Stimulated activated CD8-positive, alpha-beta memory T cell treated with anti-CD3 and anti-CD28 coated beads, Interleukin-4, amount 100 ng/mL, for 1 hour (primary cell): ENCODE measurements at places on chromosomes 16 and 17.

- DNase-seq, result no peak
Measured at GRCh38 chr16:86660623-86661022, 82.3 kb downstream of the FOXL1 start.

DNA sequence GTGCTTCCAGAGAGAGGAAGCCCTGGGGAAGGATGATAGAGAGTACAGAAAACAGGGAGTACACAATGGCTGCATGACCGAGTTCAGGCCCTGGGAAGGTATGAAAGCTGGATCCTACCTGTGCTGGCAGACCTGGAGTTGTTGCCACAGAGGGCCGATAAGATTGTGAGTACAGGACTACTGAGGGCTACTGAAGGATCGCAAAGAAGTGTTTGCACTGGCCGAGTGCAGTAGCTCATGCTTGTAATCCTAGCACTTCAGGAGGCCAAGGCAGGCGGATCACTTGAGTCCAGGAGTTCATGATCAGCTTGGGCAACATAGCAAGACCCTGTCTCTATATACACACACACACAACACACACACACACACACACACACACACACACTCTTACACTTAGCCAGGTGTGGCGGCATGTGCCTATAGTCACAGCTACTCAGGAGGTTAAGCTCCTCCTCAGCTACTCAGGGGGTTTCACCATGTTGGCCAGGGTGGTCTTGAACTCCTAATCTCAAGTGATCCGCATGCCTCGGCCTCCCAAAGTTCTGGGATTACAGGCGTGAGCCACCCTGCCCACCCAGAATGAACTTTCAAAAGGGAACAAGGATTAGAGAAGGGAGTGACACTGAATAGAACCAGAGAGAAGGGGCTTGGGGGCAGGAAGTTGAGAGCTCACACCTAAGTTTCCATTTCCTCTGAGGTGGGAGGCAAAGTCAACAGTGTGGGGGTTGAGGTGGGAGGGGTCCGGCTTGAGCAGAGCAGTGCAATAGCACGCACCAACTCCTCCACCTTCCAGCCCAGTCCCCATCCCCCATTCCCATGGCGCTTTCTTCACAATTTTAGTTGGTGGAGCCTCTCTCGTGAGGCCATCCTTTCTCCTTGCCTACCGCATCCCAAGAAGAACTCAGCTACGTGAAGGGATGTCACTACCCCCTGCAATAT is 7.5 kb downstream of the SCIMP start:
- no peak for DNase-seq

GRCh38 chr17:10807704-10808128 is 3.8 kb upstream of the TMEM238L start:
- no peak for DNase-seq

GRCh38 chr16:75503801-75504200 is 8.6 kb upstream of the CHST6 start:
- no peak for DNase-seq

DNA sequence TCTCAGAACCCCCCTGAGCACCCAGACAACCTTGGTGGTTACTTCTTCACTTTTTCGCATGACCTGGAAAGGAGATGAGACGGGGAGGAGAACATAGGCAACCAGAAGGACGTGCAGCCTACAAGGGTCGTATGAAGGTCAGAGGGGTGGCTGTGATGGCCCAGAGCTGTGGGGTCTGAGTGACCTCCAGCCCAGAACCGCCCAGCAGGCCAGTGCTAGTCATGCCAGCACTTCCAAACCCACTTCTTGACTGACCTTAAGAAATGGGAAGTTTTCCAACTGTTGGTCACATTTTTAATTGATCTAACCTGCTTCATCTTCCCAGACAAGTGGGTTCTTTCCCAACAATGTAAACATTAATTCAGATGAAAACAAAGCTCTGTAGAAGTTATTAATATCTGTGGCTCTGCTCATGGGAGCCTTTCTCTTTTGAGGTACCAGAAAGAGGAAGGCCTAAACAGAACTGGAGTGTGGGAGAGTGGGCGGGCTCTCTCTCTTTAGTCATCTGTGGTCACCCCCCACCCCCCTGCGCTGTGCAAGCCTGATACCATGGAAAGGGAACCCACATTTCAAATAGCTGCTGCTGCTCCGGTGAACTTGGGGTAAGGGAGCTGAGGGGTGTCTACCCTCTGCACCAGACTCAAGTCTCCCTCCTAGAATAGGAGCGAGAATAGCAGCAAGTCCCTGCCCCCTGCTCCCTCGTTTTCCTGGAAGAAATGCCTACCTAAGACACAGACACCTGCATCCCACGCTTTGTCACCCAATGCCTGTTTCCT is 101.6 kb downstream of the RAB11FIP4 start:
- no peak for DNase-seq
